ENCODE measurements at places on chromosomes 6 and 20. TPM values are rescaled to one million over a fixed set of nuclear protein-coding genes. Genes with fewer than 3 reads are reported as not detected.

DNA sequence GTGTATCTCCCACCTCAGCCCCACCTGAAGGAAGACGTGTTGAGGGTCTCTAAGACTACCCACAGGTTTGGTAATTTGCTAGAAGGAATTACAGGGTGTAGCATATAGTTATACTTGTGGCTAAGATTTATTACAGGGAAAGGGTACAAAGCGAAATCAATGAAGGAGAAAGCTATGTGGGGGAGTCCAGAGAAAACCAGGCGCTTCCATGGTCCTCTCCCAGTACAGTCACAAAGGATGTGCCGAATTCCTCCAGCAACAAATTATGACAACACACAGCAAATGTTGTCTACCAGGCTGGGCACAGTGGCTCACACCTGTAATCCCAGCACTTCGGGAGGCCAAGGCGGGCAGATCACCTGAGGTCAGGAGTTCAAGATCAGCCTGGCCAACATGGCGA is 64.1 kb upstream of the TGM3 start:
- DNase-seq, result no peak

Gene HEY2
- not detected for total RNA-seq

Gene NCOA5
- 18.1 TPM for total RNA-seq

GRCh38 chr20:25539742-25540672 is 45.3 kb downstream of the NINL start:
- no peak for DNase-seq

DNA sequence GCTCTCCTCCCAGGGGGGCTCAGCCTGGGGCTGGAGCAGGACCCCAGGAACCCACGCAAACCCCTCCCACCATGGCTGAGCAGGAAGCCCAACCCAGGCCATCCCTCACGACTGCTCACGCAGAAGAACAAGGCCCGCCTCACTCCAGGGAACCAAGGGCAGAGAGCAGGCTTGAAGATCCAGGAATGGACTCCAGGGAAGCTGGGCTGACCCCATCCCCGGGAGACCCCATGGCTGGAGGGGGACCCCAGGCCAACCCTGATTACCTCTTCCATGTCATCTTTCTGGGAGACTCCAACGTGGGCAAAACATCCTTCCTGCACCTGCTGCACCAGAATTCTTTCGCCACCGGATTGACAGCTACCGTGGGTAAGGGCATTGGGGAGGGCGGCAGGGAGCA is 24.7 kb downstream of the RAB44 start:
- no peak for DNase-seq

DNA sequence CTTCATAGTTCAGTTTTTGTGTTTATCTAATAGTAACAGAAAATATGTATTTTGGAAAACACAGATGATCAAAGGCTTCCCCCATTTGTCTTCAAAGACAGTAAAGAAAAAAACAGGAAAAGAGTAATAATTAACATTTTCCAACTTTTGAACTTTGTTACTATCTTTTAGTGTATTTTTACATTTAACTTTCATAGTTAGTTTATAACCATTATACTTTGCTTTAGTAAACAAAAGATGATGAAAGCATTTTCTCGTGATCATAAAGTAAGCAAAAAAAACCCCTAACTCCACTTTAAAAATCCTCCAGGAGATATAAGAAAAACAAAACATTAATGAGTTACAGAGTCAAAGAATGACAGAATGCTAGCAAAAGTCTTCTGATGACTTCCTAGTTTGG is 13.6 kb upstream of the GPRC6A start:
- DNase-seq, result no peak

Gene MTHFD1L
- 20.1 TPM for total RNA-seq

Gene ULBP1
- 3.4 TPM for total RNA-seq

GRCh38 chr6:25061289-25061936 is 125.7 kb upstream of the RIPOR2 start:
- no peak for DNase-seq

DNA sequence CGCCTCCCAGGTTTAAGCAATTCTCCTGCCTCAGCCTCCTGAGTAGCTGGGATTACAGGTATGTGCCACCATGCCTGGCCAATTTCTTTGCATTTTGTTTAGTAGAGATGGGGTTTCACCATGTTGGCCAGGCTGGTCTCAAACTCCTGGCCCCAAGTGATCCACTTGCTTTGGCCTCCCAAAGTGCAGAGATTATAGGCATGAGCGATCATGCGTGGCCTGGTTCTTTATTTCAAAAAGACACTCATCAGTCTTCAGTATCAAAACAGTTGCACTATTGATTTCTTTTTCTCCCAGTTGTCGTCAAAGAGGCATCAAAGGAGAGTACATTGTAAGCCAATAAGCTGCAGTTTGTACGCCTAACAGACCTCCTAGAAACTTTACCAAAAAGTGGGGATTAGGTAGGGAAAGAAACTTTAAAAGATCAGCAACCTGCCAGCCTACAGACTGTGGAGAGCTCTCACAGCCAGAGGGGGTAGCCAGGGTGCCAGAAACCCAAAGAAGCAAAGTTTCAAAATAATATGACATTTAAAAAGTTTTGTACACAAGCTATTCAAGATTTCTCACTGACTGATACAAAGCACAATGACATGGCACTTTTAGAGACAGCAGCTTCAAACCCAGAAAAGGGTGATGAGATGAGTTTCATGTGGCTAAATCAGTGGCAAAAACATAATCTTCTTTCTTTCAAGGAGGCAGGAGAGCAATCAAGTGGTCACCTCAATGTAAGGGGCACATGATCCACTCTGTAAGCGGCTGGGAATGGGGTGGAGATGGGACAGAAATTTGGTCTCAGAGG is 83.0 kb upstream of the RALY start:
- no peak for DNase-seq

GRCh38 chr6:16660157-16660497 is 101.1 kb downstream of the ATXN1 start:
- DNase-seq, result no peak

GRCh38 chr6:160102399-160102798 is 19.2 kb upstream of the SLC22A1 start:
- DNase-seq, result no peak

GRCh38 chr20:34015401-34016335 is 22.0 kb downstream of the RALY start:
- no peak for DNase-seq

Gene KDM1B
- total RNA-seq, result 6.6 TPM

Measured in H4 (cell line).